Right cardiac atrium (tissue), 5 donors: ENCODE measurements at places on chromosomes 3 and 15. TPM values are rescaled to one million over a fixed set of nuclear protein-coding genes. Genes with fewer than 3 reads are reported as not detected.

DNA sequence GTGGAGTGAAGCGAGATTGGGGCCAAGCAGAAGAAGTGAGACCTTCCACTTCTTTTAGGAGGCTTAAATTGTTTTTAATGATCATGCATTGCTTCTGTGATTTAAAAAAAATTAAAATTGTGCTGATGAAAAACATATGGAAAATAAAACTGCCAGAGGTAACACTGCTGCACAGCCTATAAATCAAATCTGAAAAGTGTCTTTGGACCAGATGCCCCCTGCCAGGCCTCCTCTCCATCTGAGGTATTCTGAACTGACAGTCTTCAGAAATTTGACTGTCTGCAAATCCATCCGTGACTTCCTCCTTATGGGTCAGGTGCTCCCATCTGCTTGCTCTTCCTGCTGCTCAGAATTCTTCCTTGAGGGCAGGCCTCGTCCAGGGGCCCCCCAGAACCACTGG is 108.5 kb upstream of the NR2E3 start:
- DNase-seq = no peak

ISLR gene
- 33.5 TPM for total RNA-seq

- DNase-seq = no peak
Measured at GRCh38 chr3:24043168-24043567, 98.1 kb downstream of the NR1D2 start.

DNA sequence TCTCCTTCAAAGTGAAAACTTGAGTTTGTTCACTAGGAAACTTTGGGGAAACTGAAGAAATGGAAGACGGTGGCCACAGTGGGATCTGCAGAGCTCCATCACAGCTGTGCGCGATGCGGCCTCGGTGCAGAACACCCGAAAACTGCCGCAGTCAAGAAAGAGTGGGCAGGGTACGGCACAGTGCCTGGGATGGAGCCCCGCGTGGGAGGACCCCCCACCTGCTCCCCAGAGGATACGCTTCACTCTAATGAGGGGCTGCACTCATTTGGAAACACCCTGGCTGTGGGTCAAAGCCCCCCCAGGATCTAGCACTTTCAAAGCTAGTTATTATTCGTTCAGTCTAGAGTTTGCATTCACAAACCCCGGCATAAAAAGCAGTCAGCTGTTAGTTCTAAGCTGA is 9.5 kb downstream of the ADAMTS17 start:
- DNase-seq = no peak

- no peak for DNase-seq
Measured at GRCh38 chr3:149654188-149654601, 3.6 kb downstream of the WWTR1 start.
